Spleen (tissue), 13 donors: ENCODE measurements at places on chromosomes 1 and 21. TPM values are rescaled to one million over a fixed set of nuclear protein-coding genes. Genes with fewer than 3 reads are reported as not detected.
A peak's percentile ranks its signal among the peaks of the same experiment; 100 is the strongest.

CNKSR1 gene
- 5.5 TPM for total RNA-seq

AMIGO1 gene
- total RNA-seq: 8.3 TPM

CD101 gene
- total RNA-seq: 9.9 TPM

IVL gene
- total RNA-seq: not detected

DNA sequence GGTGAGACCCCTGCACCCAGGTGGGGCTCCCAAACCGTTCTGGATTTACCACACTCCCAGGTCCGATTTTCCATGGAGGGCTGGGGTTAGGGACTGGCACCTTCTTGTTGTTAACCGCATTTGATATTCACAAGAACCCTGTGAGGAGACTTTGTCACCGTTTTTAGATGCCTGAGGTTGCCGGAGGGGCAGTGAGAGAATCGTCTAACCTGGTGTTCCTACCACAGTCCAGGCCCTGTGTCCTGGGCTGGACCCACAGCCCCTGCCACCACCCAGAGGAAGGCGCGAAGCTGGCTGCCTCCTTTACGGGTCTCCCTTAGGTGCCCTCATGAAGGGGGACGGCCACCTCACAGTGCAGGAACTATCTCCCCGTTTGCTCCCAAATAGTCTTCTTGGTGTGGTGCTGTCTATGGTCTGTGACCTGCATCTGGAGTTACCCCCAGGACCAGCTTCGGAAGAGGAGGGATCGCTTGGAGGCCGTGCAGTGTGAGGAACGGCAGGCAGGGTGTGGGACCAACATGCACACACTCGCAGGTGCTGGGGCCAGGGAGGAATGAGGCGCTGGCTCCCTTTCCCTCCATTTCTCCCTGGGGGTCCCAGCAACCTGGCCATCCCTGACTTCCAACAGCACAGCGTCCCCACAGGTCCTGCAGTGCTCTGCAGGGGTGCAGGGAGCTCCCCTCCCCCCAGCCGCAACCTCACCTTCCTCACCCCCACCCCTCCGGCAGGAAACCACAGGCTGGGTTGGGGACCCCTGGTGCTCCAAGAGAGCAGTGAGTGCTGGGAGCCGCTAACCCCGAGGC is 7.0 kb downstream of the SIM2 start:
- H3K4me1 ChIP-seq: peaks cover 64% of the 10 kb centered on the region
- H3K36me3 ChIP-seq: no peaks in the 10 kb centered on the region
- no peak overlapping the region for H3K4me3 ChIP-seq
- no peak overlapping the region for H3K27ac ChIP-seq
- DNase-seq: no peak
- peaks cover 36% of the 10 kb centered on the region for H3K27me3 ChIP-seq

GRCh38 chr1:25522031-25522655 is 21.3 kb upstream of the LDLRAP1 start:
- H3K4me3 ChIP-seq: no peak overlapping the region
- no peaks in the 10 kb centered on the region for H3K27me3 ChIP-seq
- H3K4me1 ChIP-seq: peaks cover 9% of the 10 kb centered on the region
- peak; percentile 57 for DNase-seq

DNA sequence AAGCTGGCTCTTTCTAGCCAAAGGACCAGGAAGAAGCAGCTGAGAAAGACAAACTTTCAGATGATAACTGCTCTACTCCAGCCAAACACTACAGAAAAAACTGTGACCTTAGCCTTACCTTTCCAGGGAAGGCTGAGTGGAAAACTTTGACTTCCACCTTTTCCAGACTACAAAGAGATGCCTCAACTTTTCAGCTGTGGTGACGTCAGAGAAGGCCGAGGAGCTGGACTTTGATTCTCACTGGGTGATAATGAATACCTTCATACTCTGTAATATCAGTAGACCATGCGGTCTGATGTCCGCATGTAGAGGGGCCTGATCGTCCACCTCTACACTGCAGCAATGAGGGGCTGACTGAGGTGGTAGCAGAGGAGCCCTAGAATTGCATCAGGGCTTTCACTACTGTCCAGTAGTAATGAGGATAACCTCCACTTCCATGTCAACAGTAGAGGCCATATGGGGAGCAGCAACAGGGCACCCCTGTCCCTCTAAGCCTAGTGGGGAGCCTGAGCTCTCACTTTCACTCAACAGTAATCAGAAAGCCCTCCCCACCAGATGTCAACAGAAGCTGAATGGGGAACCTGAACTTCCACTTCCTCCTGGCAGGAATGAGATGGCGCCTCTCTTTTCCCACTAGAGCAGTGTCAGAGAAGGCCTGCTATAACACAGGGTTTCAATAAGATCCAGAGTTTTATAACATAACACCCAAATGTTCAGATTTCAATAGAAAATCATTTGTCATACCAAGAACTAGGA is 28.4 kb upstream of the PADI1 start:
- DNase-seq: no peak
- no peaks in the 10 kb centered on the region for H3K36me3 ChIP-seq
- no peak overlapping the region for H3K27ac ChIP-seq
- H3K4me3 ChIP-seq: no peak overlapping the region
- H3K4me1 ChIP-seq: no peaks in the 10 kb centered on the region

DNA sequence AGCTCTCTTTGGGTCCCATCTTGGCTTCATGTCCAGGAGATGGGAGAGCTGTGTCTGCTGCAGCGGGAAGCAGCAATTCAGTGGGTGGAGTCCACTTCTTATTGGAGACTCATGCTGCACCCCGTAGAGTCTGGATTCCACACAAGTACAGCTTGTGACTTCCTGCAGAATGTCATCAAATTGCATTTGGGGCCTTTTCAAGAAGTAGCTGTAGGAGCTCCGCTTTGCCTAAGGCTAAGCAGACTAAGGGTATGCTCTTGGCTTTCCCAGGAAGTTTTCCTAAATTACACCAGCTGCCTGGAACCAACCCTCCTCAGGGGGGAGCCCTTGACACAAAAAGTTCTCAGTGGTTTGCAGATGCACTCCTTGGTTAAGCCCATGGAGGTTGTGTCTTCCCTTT is 5.7 kb upstream of the MOB3C start:
- H3K4me1 ChIP-seq: no peaks in the 10 kb centered on the region
- no peak for DNase-seq
- H3K4me3 ChIP-seq: no peak overlapping the region
- no peak overlapping the region for H3K27ac ChIP-seq

- no peak overlapping the region for H3K4me3 ChIP-seq
- H3K27ac ChIP-seq: no peak overlapping the region
- H3K27me3 ChIP-seq: peaks cover 8% of the 10 kb centered on the region
Observed at GRCh38 chr1:157390651-157391050, 161.7 kb downstream of the FCRL5 start.

GRCh38 chr1:239835946-239836440 is 255.7 kb upstream of the FMN2 start:
- H3K27ac ChIP-seq: no peak overlapping the region
- H3K27me3 ChIP-seq: no peaks in the 10 kb centered on the region
- no peaks in the 10 kb centered on the region for H3K36me3 ChIP-seq

DNA sequence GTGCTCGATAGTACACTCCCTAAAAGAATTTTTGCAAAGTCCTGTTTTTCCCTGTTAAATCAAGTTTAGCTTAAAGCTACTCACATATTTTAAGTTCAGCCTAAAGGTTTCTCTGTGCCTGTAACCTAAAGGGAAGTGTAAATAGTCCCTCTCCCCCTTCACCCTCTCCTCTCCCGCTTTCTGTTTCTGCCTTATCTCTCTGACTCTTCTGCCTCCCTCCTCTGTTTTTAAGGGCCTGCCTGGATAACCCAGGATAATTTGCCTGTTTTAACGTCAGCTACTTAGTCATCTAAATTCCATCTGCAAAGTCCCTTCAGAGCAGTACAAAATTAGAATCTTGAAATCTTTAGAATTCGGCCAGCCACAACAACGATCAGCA is 92.6 kb downstream of the NID1 start:
- H3K27ac ChIP-seq: peak overlapping the region; percentile 89
- DNase-seq: no peak
